ENCODE measurements at places on chromosomes 6 and 20.
A peak's percentile ranks its signal among the peaks of the same experiment; 100 is the strongest.

DNA sequence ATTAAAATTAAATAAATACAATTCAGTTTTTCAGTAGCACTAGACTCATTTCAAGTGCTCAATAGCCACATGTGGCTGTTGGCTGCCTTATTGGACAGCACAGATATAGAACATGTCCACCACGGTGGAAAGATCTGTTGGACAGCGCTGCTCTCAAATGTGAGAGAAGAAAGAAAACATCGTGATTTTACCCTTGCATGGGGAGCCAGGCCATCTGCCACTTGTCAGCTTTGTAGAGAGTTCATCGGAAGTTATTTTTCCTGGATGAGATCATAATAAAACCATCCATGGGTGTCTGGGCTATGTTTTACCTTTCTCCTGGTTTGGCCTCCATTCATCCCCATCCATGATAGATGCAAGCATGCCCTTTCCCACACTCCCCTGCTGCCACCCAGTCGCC lies 5.8 kb upstream of the KIF3B start:
- DNase-seq: no peak

- no peak for DNase-seq
Observed at GRCh38 chr20:23188377-23189169, 102.4 kb upstream of the CD93 start.

- no peak for DNase-seq
Observed at GRCh38 chr6:28211840-28212509, 13.1 kb upstream of the ZSCAN9 start.

- DNase-seq: no peak
Observed at GRCh38 chr6:114556846-114557488, 214.1 kb upstream of the HS3ST5 start.

- peak; percentile 61 for DNase-seq
Observed at GRCh38 chr6:119760046-119760445, 410.5 kb upstream of the MAN1A1 start.

- DNase-seq: no peak
Observed at GRCh38 chr20:44703183-44703925, 11.8 kb upstream of the CCN5 start.

DNA sequence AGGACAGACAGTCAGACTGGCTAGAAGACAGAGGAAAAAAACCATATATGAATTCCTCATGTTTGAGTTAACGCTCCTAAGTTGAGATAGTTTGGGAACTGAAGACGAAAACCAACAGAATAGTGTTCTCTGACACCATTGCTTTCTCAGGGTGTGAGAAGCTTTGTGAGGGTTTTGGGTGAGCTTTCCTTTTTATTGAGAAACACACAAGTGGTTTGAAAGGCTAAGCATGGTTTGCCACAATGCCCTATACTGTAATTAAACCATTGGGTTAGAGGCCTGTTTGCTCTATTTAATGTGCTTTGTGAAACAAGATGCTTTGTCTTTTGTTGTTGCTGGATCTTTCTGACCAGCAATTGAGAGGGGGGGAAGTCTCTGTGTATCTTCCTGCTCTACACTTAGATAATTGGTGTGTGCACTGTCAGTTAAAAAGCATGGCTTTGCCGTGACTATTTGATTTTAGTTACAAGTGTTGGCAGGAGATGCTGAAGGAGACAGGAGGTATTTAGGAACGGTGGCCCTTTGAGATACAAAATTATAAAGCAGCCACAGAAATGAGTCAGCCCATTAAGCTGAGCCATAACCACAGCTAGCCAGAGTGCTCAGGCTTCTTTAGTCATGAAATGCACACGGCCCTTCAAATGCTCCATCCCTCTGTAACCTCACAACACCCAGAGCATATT lies 273.0 kb upstream of the PREP start:
- DNase-seq: no peak

DNA sequence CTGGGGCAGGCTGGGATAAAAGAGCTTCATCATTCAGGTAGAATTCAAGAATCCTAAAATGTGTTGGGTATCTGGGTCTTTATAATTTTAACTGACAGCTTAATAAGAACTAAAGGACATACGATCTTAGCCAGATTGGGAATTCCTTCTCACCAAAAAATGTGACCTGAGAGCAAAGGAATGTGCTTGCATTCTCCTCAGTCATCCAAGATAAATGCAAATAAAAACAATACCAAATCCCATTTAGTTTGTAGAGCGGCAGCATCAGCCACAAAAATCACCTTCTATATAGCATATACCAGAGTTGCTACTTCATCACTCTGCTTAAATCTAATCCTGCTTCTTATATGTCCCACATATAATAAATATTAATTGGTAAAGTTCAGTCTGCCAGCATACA lies 16.9 kb downstream of the USP49 start:
- DNase-seq: no peak

DNA sequence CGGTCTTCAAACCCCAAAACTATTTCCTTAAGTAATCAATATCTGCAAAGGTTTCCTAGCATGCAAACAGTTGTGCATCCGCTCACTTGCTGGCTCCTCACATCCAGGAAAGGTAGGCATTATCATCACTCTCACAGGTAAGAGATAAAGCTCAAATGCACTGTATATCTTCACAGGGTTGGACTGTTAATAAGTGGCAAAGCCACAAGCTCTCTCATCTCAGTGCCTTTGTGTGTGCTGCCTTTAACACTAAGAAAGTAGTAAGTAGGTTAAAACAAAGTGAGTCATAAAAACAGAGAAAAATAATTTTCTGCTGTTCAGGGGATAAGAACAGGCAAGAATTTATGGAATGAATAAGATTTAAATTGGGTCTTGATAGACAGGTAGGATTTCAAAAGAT lies 21.3 kb downstream of the MAN1A1 start:
- DNase-seq: no peak

GRCh38 chr6:119768201-119768600 lies 418.6 kb upstream of the MAN1A1 start:
- DNase-seq: peak; percentile 50

GRCh38 chr20:24289737-24290481 lies 179.5 kb upstream of the SYNDIG1 start:
- DNase-seq: peak; percentile 70

DNA sequence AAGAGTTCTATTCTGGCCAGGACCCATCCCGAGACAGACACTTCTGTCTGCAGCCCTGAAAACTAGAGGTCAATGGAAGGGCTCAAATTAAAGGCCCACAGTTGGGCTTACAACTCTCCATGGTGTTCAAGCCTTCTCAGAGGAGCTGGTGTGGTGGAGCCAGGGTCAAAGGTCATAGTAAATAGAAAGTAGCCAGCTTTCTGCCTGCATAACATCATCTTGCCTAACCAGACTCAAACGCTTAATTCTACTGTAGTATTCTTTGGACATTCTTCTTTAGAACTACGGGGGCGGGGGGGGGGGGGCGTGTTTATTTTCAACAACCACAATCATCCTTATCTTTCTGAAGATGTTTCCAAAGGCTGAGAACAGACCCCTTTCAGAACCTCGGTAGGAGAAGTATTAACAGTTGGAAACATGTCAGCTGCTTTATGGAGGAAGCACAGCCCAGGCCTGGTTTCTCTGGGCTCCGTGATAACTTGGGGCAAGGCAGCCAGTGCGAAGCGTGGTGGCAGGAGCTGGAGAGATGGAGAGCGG lies 1.5 kb upstream of the RREB1 start:
- no peak for DNase-seq

GRCh38 chr6:162750776-162751175 lies 23.0 kb downstream of the PACRG start:
- DNase-seq: no peak

DNA sequence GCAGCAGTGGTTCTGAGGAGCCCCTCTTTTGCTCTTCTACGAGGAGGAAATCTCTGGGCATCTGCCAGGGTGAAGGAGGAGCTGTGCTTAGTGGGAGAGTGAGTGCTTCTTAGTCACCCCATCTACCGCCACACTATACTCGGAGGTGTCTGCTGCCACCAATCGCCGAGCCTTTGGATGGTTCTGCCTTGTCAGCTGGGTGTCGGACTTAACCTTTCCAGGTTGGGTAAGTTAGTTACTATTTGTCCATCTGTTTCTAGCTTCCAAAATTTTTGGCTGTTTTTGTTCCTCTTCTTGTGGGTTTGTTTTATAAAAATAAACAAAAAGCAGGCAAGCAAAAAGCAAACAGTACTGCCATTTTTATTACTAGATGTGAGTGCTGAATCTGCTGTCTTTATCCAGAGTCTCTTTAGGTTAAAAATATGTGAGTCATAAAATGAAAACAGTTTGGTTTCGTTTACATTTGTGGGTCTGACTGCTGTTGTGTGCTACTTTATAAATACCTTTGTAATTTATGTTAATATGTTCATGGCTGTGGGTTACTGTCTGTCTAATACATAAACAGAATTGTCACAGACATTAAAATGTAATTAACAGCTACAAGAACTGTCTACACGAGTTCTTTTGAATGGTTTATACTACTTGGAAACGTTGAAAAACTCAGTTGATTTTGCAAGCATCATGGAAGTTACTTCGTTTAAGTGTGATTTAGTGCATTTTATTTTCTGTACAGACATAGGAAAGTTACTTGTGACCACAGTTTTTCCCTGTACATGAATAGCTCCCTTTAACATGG lies 89.2 kb downstream of the ARID1B start:
- DNase-seq: peak; percentile 52

GRCh38 chr6:122028933-122029522 lies 370.4 kb upstream of the HSF2 start:
- no peak for DNase-seq

GRCh38 chr6:158077676-158078075 lies 90.4 kb downstream of the SERAC1 start:
- no peak for DNase-seq

- peak; percentile 53 for DNase-seq
Observed at GRCh38 chr20:38369389-38369788, 23.1 kb downstream of the LBP start.

DNA sequence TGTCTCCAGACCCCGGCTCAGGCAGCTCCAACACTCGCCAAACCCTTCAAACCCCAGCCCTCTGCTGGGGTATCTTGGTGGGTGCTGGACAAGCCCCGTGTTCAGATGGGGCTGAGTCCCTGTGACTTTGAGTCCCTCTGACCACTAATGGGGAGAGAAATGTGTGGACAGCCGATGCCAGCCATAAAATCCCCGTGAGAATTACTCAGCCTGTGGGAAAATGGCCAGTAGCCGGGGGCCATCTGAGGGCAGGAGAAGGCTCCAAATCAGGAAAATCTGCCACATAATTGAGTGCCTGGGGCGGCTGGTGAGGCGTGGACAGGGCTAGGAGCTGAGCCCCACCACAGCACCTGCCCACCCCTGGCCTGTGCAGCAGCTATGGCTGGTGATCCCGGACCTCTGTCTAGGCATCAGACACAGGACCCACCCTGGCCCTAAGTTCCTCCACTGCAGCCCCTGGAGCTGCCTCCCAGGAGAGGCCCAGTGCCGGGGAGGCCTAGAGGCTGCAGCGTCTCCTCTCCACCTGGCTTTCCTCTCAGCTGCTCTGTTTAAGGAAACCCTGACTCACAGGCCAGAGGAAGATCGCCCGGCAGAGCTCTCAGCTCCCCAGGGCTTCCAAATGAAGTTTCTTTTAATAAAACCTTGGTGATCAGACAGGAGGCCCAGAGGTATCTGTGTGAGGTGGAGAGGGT lies 53.7 kb upstream of the SLCO4A1 start:
- DNase-seq: no peak

GRCh38 chr6:33185190-33185589 lies 7.1 kb downstream of the COL11A2 start:
- no peak for DNase-seq

DNA sequence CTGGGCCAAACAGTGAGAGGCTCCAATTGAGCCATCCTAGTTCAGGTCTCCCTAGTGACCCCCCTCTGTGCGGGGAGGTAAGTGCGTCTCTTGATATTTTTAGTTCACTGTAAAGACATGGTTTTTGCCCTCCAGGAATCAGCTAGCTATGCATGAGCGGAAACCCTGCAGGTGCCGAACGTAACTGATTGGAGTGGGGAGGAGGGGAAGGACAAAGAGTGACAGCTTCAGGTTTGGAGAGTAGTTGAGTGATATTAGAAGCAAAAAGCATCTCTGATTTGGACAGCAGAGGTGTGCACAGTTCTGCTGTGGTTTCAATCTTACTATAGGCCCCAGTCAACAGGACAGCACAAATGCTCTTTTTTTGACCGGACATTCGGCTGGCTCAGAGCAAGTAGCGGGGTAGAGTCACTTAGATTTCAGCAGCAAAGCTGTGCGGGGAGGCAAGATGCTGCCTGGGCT lies 31.8 kb downstream of the TBC1D7 start:
- DNase-seq: no peak

- peak; percentile 88 for DNase-seq
Observed at GRCh38 chr6:42104095-42104803, 38.2 kb downstream of the C6orf132 start.

DNA sequence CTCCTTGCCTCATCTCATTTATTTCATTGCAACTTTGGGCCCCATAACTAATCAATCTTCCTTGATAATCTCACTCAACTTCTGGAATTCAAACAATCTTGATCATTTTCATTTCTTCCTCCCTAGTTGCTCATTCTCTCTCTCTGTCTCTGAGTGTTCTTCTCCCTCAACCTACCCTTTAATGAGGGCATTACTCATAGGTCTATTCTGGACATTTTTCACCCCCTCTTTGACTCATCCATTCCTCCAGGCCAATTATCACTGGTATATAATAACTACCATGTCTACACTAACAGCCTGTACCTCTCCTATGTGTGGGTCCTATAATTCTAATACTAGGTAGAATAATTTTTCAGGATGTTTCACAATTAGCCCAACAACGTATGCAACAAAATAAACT lies 78.8 kb downstream of the COL21A1 start:
- no peak for DNase-seq

DNA sequence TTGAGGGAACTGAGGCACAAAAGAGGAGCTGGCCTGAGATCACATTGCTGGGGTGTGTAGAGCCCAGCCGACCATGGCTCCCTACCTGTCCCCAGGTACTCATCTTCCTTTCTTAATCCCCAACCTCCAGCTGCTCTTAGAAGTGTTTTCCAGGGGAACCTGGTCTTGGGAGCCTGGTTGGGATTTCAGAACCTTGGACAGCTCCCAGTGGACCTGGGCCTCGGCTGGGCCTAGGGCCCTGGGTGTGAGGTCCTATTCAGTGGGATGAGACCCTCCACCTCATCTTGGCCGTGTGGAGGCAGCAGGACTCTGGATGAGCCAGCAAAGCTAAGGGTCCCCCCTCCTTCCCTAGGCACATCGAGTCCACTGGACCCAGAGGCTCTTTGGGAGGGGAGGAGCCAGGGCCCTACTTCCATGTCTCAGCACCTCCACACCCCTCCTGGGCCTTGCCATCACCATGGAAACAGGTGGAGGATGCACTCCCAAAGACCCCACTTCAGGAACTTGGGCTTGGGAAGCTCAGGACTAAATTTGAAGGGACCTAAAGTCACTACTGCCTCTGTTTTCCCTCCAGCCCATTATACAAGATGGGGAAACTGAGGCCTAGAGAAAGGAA lies 38.5 kb downstream of the DLGAP4 start:
- peak; percentile 72 for DNase-seq

DNA sequence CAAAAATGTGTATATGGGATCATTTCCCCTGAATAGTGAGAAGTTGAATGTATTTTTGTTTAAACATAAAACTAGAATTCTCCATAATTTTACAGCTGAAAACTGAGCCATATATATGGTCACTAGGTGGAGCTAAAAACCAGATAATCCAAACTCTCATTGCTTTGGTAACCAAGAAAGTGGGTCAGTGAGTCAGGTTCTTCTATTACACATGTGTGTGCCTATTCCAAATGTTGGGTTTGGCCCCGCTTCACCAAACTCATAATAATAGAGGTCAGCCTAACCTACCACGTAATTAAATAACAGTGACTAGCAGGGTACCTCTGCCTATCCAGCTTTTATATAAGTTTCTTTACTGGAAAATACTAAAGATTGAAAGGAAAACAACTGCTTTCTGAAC lies 19.3 kb upstream of the RNGTT start:
- peak; percentile 86 for DNase-seq
